ENCODE measurements at places on chromosomes 16 and 17.
A peak's percentile ranks its signal among the peaks of the same experiment; 100 is the strongest.

GRCh38 chr16:85421338-85422195, 191.6 kb upstream of the GSE1 start:
- no peak for DNase-seq

- no peak for DNase-seq
Measured at GRCh38 chr16:70725024-70725911, 39.4 kb upstream of the MTSS2 start.

DNA sequence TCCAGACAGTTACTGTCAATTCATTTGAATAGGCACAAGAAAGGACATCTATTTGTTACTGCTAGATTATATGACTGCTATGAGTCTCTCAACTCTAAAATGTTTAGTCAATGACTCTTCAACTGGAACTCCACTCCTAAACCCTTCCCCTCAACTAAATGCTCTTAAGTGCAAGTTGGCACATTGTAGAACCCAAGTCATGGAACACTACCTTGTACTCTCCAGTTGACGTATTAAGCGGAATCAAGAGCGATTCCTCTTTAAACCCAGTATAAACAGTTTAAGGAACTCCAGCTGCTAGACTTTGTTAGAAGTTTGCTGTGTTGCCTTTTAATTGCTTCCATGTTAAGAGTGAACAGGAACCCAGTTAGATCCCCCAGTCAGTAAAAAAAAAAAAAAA, 44.6 kb downstream of the STH start:
- DNase-seq = no peak

DNA sequence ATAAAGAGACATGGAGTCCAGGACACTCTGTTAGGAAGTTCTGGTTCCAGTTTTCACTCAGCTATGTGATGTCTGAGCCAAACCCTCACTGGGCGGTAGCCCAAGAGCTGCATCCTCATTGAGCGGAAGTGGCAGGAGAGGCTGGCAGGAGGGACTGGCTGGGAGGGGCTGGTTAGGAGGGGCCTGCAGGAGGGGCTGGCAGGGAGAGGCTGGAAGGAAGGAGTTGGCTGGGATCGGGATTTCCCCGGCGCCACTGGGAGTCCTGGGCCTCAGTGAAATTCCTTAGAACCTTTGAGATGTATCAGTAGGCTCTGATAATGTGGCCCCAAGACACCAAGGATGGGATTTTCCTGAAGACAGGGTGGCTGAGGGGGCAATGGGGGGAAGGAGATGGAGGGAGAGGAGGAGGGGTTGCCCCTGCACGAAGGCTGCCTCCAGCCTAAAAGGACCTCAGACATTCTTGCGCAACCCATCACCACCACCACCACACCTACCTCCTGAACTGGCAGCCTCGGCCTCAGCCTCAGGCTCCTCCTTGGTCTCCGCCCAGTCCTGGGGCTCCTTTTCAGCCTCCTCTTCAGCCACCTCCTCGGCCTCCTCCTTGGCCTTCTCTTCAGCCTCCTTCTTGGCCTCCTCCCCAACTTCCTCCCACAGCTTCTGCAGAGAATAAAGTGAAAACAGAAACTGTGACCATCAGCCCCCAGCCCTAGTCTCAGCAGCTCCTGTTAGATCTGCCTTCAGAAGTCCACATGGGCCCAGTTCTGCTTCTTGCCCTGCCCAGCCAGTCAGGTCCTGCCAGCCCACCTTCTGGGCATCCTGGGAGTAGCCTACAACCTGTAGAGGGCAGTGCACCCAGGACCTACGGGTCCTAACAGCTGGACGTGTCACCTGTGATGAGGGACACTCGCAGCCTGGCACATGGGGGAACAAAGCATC, 31.7 kb downstream of the CNGB1 start:
- DNase-seq = peak; percentile 20

Measured in hematopoietic multipotent progenitor cell treated with erythropoietin and hydrocortisone succinate and interleukin-3 and kit ligand, for 6 days (in vitro differentiated cells).